ENCODE measurements at places on chromosomes 12 and 14. TPM values are rescaled to one million over a fixed set of nuclear protein-coding genes. Genes with fewer than 3 reads are reported as not detected.

HHIPL1 gene
- total RNA-seq: 17.9 TPM

TMEM132C gene
- not detected for total RNA-seq

SEL1L gene
- 90.7 TPM for total RNA-seq

FAM186B gene
- total RNA-seq: 0.49 TPM

KLRF2 gene
- total RNA-seq: not detected

AP5M1 gene
- total RNA-seq: 31.0 TPM

GNG2 gene
- 23.1 TPM for total RNA-seq

DBX2 gene
- 0.12 TPM for total RNA-seq

ANO2 gene
- not detected for total RNA-seq

ACTN1 gene
- 558 TPM for total RNA-seq

GPATCH2L gene
- 70.3 TPM for total RNA-seq

DCN gene
- total RNA-seq: 827 TPM

CELA1 gene
- not detected for total RNA-seq

NANOG gene
- total RNA-seq: not detected

ABCC9 gene
- 7.7 TPM for total RNA-seq

PLEKHD1 gene
- total RNA-seq: under 0.01 TPM

B4GALNT1 gene
- 5.7 TPM for total RNA-seq

STAB2 gene
- not detected for total RNA-seq

CD27 gene
- 0.36 TPM for total RNA-seq

CRACR2A gene
- 11.8 TPM for total RNA-seq

KLHL33 gene
- 0.32 TPM for total RNA-seq

SALL2 gene
- 4.7 TPM for total RNA-seq

KRT2 gene
- total RNA-seq: not detected

OR11H7 gene
- not detected for total RNA-seq

IGF1 gene
- 0.12 TPM for total RNA-seq

ST8SIA1 gene
- total RNA-seq: 7.1 TPM

ART4 gene
- total RNA-seq: not detected

SRRM4 gene
- total RNA-seq: not detected

HOXC10 gene
- total RNA-seq: not detected

C12orf60 gene
- total RNA-seq: 0.49 TPM

KRT85 gene
- total RNA-seq: not detected

NFATC4 gene
- 285 TPM for total RNA-seq

IFNG gene
- total RNA-seq: not detected

CLEC2A gene
- not detected for total RNA-seq

TAS2R7 gene
- not detected for total RNA-seq

KCNMB4 gene
- total RNA-seq: 2.6 TPM

AMDHD1 gene
- under 0.01 TPM for total RNA-seq

FOXN4 gene
- not detected for total RNA-seq

ENDOU gene
- total RNA-seq: under 0.01 TPM

SLC41A2 gene
- total RNA-seq: 30.1 TPM

CD4 gene
- 3.2 TPM for total RNA-seq

CMA1 gene
- not detected for total RNA-seq

FGD4 gene
- 10.1 TPM for total RNA-seq

BCL2L14 gene
- not detected for total RNA-seq

TAS2R43 gene
- 3.4 TPM for total RNA-seq

IGFBP6 gene
- total RNA-seq: 162 TPM

FGF6 gene
- not detected for total RNA-seq

LBHD2 gene
- total RNA-seq: not detected

PTPN6 gene
- total RNA-seq: 0.61 TPM

LALBA gene
- not detected for total RNA-seq

KLRD1 gene
- not detected for total RNA-seq

RFLNA gene
- 5.8 TPM for total RNA-seq

CEBPE gene
- total RNA-seq: not detected

STON2 gene
- 162 TPM for total RNA-seq

OR4Q3 gene
- total RNA-seq: not detected

MYO1H gene
- total RNA-seq: not detected
